ENCODE measurements at places on chromosomes 2 and 18. TPM values are rescaled to one million over a fixed set of nuclear protein-coding genes. Genes with fewer than 3 reads are reported as not detected.

BMP10 gene
- total RNA-seq: not detected

IMP4 gene
- 98.0 TPM for total RNA-seq

RNU2-63P gene
- not detected for total RNA-seq

C2orf92 gene
- total RNA-seq: 0.88 TPM

UGT1A5 gene
- not detected for total RNA-seq

CXCR4 gene
- total RNA-seq: 57.4 TPM

UGT1A9 gene
- total RNA-seq: under 0.01 TPM

STRADB gene
- 18.6 TPM for total RNA-seq

SPATA3 gene
- total RNA-seq: not detected

SLC9A4 gene
- total RNA-seq: not detected

KIF3C gene
- 23.3 TPM for total RNA-seq

NXPH2 gene
- total RNA-seq: not detected

FAM124B gene
- total RNA-seq: 139 TPM

TLX2 gene
- not detected for total RNA-seq

FEV gene
- total RNA-seq: not detected

MARCHF4 gene
- 1.5 TPM for total RNA-seq

CYP26B1 gene
- total RNA-seq: 0.60 TPM

SATB2 gene
- 0.85 TPM for total RNA-seq

GREB1L gene
- total RNA-seq: 10.1 TPM

CNTNAP5 gene
- total RNA-seq: not detected

BOLL gene
- not detected for total RNA-seq

SLC4A5 gene
- total RNA-seq: not detected

ALPP gene
- not detected for total RNA-seq

IL18R1 gene
- 1.4 TPM for total RNA-seq

DCDC2C gene
- total RNA-seq: under 0.01 TPM

LCT gene
- total RNA-seq: under 0.01 TPM

RIT2 gene
- not detected for total RNA-seq

IL1F10 gene
- total RNA-seq: not detected

GALR1 gene
- total RNA-seq: not detected

CCDC68 gene
- total RNA-seq: 2.1 TPM

MRPL44 gene
- total RNA-seq: 42.0 TPM

C2orf78 gene
- not detected for total RNA-seq

ANKRD53 gene
- total RNA-seq: 0.51 TPM

FAM110C gene
- total RNA-seq: 0.28 TPM

CIB4 gene
- total RNA-seq: not detected

ASPRV1 gene
- total RNA-seq: 0.34 TPM

TEX44 gene
- not detected for total RNA-seq

COLEC12 gene
- total RNA-seq: 45.1 TPM

WNT10A gene
- total RNA-seq: under 0.01 TPM

ASTL gene
- not detected for total RNA-seq

ANKRD29 gene
- 4.2 TPM for total RNA-seq

PLA2R1 gene
- total RNA-seq: 17.0 TPM

DNAH7 gene
- 0.09 TPM for total RNA-seq

KCNJ3 gene
- total RNA-seq: not detected

IKZF2 gene
- 0.68 TPM for total RNA-seq

STAT4 gene
- 0.51 TPM for total RNA-seq

ADI1 gene
- total RNA-seq: 68.4 TPM

IRS1 gene
- 0.23 TPM for total RNA-seq

ARMC9 gene
- total RNA-seq: 19.9 TPM

POTEI gene
- 0.51 TPM for total RNA-seq

SIX3 gene
- not detected for total RNA-seq

DYNAP gene
- total RNA-seq: not detected

RSAD2 gene
- total RNA-seq: 1.2 TPM
